ENCODE measurements at places on chromosomes 7 and 10.

DNA sequence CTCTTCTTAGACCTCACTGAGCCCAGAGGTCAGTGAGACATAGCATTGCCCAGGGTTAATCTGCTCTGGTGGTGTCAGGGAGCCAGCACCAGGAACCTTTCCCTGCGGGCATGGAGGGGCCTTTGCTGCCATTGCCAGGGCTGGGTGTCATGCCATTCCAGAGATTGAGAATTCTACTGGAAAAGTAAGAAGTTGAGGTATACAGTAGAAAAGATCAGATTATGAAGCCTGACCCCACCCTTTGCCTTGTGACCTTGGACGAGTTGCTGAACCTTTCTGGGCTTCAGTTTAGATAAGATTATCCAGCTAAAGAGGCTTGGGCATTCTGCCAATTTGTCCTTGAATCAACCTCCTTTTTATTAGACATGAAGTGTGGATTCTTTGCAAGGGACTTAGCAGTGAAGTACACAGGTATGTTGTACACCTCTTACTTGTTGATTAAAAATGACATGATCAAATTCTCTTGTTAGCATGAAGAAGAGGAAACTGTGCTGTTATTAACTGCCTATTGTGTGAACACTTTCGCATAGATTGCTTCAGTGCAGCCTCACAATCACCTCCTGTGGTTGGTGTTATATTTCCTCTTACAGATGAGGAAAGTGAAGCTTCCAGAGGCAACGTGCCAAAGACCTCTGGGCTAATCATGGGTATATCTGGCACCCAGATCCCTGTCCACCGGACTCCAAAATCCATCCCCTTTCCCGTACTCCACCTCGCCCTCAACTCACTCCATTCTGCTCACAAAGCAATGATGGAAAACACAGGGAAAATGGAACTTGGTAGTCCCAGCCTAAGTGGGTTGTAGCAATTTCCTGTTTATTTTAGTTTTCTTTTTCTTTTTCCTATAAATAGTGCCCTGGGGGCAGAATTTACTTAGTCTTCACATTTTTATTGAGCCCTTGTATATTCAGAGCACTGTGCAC lies 151.3 kb downstream of the CAMK1D start:
- DNase-seq = no peak

- no peak for DNase-seq
Measured at GRCh38 chr10:7577579-7577978, 89.2 kb downstream of the ITIH5 start.

DNA sequence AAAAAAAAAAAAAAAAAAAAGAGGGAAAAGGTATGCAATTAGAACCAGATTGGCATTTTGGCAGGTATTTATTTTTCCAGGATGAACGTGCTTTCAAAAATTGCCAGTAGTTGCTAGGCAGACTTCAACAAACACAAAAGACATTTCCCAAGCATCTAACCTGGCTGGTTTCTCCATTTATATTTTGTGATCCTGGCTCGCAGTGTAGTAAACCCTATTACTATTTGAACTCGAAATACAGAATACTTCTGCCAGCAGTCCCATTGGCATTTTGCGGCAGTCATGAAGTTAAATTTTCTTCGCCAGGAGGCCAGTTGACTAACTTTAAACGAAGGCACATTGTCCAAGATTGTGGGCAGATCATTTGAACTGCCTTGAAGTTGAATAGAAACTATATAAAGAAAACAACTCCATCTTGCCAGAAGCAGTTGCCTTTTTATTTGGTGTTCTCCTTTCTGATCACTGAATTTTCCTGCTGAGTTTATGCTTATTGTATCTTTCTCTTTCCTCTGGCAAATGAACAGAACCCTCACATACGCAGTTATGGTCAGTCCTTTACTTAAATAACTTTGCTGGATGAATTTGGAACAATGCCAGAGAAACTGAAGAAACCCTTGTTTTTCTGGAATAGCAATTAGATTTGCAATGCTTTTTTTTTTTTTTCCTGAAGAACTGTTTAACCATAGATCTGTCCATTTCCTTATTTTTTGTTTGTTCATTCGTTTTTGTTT lies 132.9 kb downstream of the BICC1 start:
- no peak for DNase-seq

GRCh38 chr10:13272164-13272571 lies 27.7 kb downstream of the PHYH start:
- no peak for DNase-seq

DNA sequence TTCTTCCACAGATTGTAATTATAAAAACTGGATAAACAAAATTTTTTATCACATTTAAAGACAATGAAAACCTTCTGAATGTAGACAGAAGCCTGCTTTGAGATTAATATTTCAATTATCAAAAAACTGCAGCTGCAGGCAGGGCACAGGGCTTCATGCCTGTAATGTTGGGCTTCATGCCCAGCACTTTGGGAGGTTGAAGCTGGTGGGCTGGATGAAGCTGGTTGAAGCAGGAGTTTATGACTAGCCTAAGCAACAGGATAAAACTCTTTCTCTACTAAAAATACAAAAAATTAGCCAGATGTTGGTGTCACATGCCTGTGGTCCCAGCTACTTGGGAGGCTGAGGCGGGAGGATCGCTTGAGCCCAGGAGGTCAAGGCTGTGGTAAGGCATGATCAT lies 41.2 kb downstream of the PDZD8 start:
- no peak for DNase-seq

- DNase-seq = no peak
Measured at GRCh38 chr7:74466196-74466813, 12.6 kb downstream of the GTF2IRD1 start.

- DNase-seq = no peak
Measured at GRCh38 chr7:111282626-111283025, 191.7 kb downstream of the LRRN3 start.

DNA sequence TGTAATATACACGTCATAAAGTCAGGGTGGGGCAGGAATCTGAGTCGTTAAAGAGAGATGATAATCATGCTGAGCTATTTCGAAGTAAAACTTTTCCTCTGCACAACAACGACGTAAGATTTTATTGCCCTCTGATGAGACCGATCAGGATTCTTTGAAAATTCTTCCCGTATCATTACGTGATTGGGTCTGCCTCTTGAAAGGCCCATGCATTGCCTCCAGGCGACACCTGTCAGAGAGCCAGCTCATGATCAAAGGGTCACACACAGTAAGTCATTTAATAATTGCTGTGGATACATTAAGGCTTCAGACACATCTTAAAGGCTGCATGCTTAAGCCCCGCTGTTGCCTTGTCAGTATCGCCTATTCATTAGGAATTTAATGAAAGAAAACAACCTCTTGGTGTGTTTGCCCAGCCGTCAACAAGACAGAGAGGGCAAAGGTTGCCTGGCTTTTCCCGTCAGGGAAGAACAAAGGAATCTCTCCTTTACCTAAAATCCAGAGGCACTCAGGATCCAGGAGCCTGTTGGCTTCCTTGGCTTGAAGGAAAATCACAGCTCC lies 189.0 kb upstream of the SH2B2 start:
- no peak for DNase-seq

DNA sequence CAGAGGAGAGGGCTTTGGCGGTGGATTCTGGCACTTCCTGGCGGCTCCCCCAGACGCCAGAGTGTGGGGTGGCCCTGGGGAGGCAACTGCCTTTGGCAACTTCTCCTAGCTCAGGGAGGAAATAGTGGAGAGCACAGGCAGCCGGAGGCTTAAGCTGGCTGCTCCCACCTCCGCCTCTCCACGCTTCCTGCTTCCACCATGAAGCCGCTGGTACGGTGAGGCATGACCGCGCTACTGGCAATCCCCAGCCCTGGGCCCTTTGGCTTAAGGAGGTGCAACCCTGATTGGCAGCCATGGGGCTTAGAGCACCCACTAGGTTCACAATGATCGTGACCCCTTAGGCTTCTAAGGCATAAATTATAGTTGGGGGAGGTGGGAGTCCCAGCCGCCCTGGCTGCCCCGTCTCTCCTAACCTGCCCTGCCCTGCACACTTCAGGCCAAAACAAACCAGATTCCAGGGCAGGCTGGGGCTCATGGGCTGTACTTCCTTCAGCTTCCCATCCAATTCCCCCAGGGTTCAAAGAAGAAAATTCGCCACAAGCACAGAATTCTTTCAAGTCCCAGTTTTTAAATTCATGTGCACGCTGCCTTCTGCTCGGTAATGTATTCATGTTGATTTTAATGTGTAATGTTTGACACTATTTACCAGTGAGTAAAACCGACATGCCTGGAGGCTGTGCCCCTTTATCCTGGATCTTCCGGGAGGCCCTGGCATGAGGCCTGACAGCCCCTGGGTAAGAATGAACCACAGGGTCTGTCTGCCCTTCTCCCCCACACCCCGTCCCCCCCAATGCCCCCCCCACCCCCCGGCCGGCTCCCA lies 90.7 kb upstream of the LRRC4 start:
- no peak for DNase-seq

DNA sequence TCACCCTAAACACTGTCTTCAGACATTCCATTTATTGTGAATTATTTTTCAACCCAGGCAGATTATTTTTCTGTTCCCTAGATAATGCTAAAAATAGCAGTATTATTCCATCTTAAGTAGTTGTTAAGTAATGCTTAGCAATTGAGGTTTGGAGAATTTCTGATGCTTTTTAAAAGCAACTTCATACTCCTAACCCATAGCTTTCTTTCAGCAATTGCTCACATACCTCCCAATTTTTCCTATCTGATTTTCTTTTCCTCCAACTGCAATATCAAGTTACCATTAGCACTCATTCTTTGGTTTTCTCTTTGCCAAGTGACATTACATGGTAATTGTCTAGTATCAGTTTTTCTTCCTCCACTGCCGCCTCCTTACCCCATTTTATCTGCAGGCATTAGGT lies 104.7 kb downstream of the GPR85 start:
- DNase-seq = no peak

- DNase-seq = no peak
Measured at GRCh38 chr10:28714401-28715053, 37.2 kb downstream of the BAMBI start.

Data from stimulated activated naive CD8-positive, alpha-beta T cell treated with anti-CD3 and anti-CD28 coated beads, Interleukin-15, amount 100 ng/mL, for 72 hours (primary cell).